Aorta (tissue), 5 donors: ENCODE measurements at places on chromosomes 2 and 18. TPM values are rescaled to one million over a fixed set of nuclear protein-coding genes. Genes with fewer than 3 reads are reported as not detected.

DNA sequence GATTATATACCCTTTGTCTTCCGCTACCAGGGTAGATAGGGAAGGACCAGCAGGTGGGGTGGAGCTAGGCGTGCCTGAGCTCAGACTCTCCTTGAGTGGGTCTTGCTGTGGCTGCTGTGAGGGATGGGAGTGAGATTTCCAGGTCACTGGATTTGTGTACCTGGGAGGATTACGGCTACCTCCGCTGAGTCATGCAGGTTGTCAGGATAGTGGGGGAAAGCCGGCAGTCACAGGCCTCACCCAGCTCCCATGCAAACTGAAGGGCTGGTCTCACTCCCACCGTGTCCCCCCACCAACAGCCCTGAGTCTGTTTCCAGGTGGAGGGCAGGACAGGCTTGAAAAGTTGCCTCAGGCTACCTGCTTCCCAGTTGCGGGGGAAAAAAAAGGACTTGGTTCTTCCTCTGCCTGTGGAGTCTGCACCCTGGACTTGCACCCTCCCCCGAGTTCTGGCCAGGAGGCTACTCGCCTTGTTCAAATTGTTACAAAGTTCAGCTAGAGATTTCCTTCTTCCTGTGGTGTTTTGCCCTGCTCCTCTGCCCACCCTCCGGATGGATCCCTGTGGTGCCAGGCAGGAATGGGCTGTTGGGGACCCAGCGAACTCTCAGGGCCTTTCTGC, 268.3 kb downstream of the VAPA start:
- H3K36me3 ChIP-seq, result no peaks in the 10 kb centered on the region
- no peak for DNase-seq
- H3K27me3 ChIP-seq, result no peaks in the 10 kb centered on the region

- H3K27me3 ChIP-seq, result no peaks in the 10 kb centered on the region
- no peak overlapping the region for H3K4me3 ChIP-seq
- H3K27ac ChIP-seq, result no peak overlapping the region
- no peaks in the 10 kb centered on the region for H3K36me3 ChIP-seq
- DNase-seq, result no peak
Observed at GRCh38 chr2:236774171-236774570, 204.5 kb downstream of the ACKR3 start.

DNA sequence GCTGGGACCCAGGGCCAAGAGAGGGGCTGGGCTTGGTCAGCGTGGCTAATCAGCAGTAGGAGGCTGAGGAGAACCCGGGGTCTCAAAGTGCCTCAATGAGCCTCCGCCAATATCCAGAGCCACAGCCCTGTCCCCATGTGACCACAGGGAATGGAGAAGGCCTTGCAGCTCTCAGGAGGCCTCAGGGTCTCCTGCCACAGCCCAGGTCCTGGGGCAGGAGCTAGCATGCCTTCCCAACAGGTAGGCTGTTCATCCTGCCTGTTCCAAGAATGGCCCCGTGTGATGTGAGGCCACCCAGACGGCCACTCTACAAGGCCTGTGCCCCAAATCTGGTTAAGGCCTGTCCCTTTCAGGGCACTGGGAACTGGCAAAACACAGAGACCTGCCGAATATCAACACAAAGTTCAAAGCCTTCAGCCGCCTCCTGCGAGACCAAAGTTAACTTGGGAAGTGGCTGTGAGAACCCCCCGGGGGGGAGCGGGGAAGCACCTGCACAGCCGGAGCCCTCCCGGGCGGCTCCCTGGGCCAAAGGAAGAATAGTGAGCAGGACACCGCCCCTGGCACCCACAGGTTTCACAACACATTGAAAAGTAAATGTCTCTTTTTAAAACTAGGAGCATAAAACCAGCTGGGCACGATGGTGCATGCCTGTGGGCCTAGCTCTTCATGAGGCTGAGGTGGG, 4.5 kb upstream of the LIMS2 start:
- no peaks in the 10 kb centered on the region for H3K27me3 ChIP-seq
- H3K27ac ChIP-seq, result no peak overlapping the region
- no peak for DNase-seq
- no peaks in the 10 kb centered on the region for H3K4me1 ChIP-seq
- H3K36me3 ChIP-seq, result no peaks in the 10 kb centered on the region
- H3K4me3 ChIP-seq, result no peak overlapping the region

- H3K27ac ChIP-seq, result no peak overlapping the region
- H3K27me3 ChIP-seq, result no peaks in the 10 kb centered on the region
- H3K4me1 ChIP-seq, result no peaks in the 10 kb centered on the region
- no peak overlapping the region for H3K4me3 ChIP-seq
Observed at GRCh38 chr2:47205576-47206141, 50.6 kb upstream of the STPG4 start.

DNA sequence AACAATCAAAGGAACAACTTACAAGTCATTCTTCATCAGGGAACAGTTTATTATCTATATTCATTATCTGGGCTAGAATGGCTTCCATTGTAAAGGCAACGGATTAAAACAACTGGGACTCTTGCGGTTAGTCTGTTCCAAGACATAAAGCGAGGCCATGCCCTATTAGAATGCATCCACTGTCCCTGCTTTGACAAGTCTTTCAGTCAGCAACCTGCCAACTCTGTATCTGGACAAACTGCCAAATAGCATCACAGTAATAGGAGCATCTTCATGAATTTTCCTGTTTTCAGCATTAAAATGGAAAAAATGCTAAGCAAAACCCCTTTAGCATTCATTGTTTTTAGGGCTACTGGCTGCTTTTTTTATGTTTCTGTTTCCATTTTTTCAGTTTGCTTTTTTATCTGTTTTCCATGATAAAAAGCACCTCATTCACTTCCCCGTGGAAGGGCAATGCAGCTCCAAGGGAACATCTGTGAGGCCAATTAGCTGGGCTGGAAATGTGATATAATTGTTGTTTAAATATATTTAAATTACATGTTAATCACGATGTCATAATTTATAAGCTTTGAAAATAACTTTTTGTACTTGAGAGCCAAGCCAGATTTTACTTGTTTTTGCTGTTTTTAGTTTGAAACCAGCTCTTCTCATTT, 834.3 kb downstream of the CPS1 start:
- H3K36me3 ChIP-seq, result no peaks in the 10 kb centered on the region
- H3K4me1 ChIP-seq, result no peaks in the 10 kb centered on the region
- no peak overlapping the region for H3K4me3 ChIP-seq
- no peaks in the 10 kb centered on the region for H3K27me3 ChIP-seq
- no peak for DNase-seq
- H3K27ac ChIP-seq, result no peak overlapping the region

GRCh38 chr18:75450906-75451305, 23.4 kb upstream of the SMIM21 start:
- no peak overlapping the region for H3K27ac ChIP-seq
- DNase-seq, result no peak
- no peaks in the 10 kb centered on the region for H3K27me3 ChIP-seq

DNA sequence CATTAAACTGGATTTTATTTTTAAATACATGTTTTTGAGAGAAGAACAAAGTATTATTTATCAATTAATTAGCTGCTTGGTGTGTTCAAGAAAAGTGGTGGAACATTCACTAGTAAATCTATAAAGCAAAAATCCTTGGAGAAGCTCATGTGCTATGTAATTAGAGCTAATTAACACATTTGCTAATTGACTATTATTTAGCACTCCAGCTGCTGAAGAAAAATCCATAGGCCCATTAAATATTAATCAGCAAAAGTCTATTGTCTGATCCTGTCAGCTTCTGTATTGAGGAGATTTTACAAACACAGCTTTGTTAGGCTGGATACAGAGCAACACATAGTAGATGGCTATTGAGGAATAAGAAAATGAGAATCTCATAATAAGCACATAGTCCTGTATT, 336.1 kb downstream of the RBM43 start:
- H3K36me3 ChIP-seq, result no peaks in the 10 kb centered on the region
- H3K27me3 ChIP-seq, result no peaks in the 10 kb centered on the region
- DNase-seq, result no peak
- no peaks in the 10 kb centered on the region for H3K4me1 ChIP-seq
- no peak overlapping the region for H3K27ac ChIP-seq
- no peak overlapping the region for H3K4me3 ChIP-seq

- H3K4me1 ChIP-seq, result peaks cover 2% of the 10 kb centered on the region
- no peak for DNase-seq
- H3K27me3 ChIP-seq, result no peaks in the 10 kb centered on the region
- H3K4me3 ChIP-seq, result no peak overlapping the region
- H3K27ac ChIP-seq, result no peak overlapping the region
Observed at GRCh38 chr18:61750840-61751668, 141.8 kb downstream of the RNF152 start.

The ST8SIA5 gene
- 0.29 TPM for total RNA-seq

The C2orf81 gene
- 3.1 TPM for total RNA-seq

The SERPINB12 gene
- total RNA-seq, result not detected

- H3K27me3 ChIP-seq, result no peaks in the 10 kb centered on the region
- no peaks in the 10 kb centered on the region for H3K4me1 ChIP-seq
- no peak overlapping the region for H3K27ac ChIP-seq
- H3K4me3 ChIP-seq, result no peak overlapping the region
Observed at GRCh38 chr2:236193026-236193425, 24.8 kb upstream of the GBX2 start.

The M1AP gene
- total RNA-seq, result 1.3 TPM

DNA sequence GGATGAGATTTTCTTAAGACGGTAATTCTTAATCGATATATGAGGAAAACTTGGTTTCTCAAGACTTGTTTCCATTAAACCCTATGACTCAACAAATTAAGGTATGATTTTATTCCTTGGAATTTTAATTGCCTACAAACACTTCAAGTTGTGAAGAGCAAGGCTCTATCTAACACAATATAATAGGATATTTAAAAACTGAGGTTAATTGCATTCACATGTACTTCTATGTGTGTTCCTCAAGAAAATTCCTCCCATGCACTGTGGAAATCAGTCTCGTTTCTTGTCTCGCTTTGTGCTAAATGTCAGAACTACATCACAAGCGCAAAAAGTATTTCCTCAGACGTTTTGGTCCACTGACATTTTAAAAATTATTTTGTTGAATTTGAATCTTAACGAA, 109.6 kb upstream of the UNC80 start:
- H3K36me3 ChIP-seq, result no peaks in the 10 kb centered on the region
- H3K4me1 ChIP-seq, result peaks cover 3% of the 10 kb centered on the region
- H3K27ac ChIP-seq, result no peak overlapping the region
- no peaks in the 10 kb centered on the region for H3K27me3 ChIP-seq
- H3K4me3 ChIP-seq, result no peak overlapping the region

DNA sequence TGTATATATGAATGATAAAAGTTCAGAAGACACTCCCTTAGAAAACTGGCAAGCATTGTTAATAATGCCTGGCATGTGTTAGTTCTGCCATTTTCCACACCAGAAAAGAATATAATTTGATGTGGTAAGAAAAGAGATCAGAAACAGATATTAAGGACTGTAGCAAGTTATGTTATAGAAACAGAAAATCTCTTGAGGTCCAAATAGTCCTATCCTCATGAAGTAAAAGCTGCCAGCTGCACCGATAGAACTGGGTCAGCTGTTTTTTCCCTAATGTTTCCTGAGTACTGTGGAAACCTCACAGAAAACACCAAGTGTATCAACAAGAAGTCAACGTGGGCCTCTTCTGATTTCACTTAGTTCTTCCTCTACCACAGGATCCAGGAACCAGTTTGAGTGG, 56.9 kb upstream of the SDC1 start:
- DNase-seq, result no peak
- H3K36me3 ChIP-seq, result no peaks in the 10 kb centered on the region
- no peak overlapping the region for H3K4me3 ChIP-seq
- no peaks in the 10 kb centered on the region for H3K4me1 ChIP-seq
- no peaks in the 10 kb centered on the region for H3K27me3 ChIP-seq
- no peak overlapping the region for H3K27ac ChIP-seq

The UGT1A3 gene
- not detected for total RNA-seq

- no peaks in the 10 kb centered on the region for H3K27me3 ChIP-seq
- no peaks in the 10 kb centered on the region for H3K36me3 ChIP-seq
- H3K4me1 ChIP-seq, result no peaks in the 10 kb centered on the region
- no peak for DNase-seq
- peak overlapping the region; percentile 52 for H3K4me3 ChIP-seq
- H3K27ac ChIP-seq, result no peak overlapping the region
Observed at GRCh38 chr2:28567061-28567471, 71.2 kb downstream of the PLB1 start.

The SP5 gene
- total RNA-seq, result 3.2 TPM

- no peak for DNase-seq
- H3K36me3 ChIP-seq, result no peaks in the 10 kb centered on the region
- H3K27me3 ChIP-seq, result no peaks in the 10 kb centered on the region
Observed at GRCh38 chr2:41933046-41933420, 114.8 kb upstream of the PKDCC start.

- no peak overlapping the region for H3K27ac ChIP-seq
- no peak for DNase-seq
- H3K27me3 ChIP-seq, result no peaks in the 10 kb centered on the region
- no peaks in the 10 kb centered on the region for H3K4me1 ChIP-seq
- no peak overlapping the region for H3K4me3 ChIP-seq
Observed at GRCh38 chr2:199085261-199085660, 372.5 kb downstream of the SATB2 start.

The CUL3 gene
- total RNA-seq, result 72.4 TPM

- DNase-seq, result no peak
- no peaks in the 10 kb centered on the region for H3K36me3 ChIP-seq
- H3K4me1 ChIP-seq, result no peaks in the 10 kb centered on the region
- no peaks in the 10 kb centered on the region for H3K27me3 ChIP-seq
Observed at GRCh38 chr2:158667586-158667985, 127.5 kb upstream of the DAPL1 start.

DNA sequence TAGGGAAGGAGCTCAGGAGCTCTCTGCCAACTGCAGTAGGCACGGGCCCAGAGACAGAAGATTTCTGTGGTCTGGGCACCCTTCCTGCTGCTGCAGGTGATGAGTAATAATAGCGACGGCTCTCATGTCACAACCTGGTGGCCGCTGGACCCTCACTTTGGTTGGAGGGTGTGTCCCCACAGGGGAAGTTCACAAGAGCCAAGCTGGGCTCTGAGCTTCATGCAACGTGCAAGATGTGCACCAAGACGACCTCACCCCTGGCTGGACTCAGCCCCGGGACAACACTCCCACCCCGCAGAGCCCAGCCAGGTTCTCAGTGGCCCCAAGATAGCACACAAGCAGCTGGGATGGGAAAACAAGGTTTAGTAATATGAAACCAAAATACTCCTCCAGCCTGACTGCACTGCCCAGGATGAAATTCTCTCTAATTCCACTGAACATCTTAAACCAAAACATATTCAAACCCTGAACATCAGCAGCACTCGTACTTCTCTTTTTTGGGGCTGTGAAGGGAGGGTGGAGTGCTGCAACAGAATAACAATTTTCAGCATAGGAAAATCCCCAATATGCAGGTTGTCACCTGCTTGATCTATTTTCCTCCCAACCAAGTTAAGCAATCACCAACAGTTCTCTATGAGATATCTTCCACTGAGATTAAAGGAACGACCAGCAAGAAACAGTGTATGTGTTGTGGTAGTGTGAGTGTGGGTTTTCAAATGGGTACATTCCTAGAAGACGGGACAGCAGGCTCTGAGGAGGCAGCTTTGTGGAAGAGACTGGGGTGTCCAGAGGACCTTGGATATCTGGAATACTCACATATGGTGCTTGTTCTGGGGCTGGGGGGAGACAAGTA, 26.5 kb downstream of the BCL2 start:
- peak overlapping the region; percentile 1 for H3K27ac ChIP-seq
- no peak overlapping the region for H3K4me3 ChIP-seq
- H3K27me3 ChIP-seq, result no peaks in the 10 kb centered on the region
- no peaks in the 10 kb centered on the region for H3K36me3 ChIP-seq
- H3K4me1 ChIP-seq, result peaks cover 11% of the 10 kb centered on the region
